ENCODE measurements at places on chromosomes 7 and 10.

- DNase-seq, result no peak
Observed at GRCh38 chr7:124655990-124656389, 109.6 kb downstream of the GPR37 start.

- DNase-seq, result no peak
Observed at GRCh38 chr10:58177362-58177947, 90.2 kb downstream of the IPMK start.

GRCh38 chr7:47988496-47989386, 9.3 kb upstream of the HUS1 start:
- DNase-seq, result no peak

DNA sequence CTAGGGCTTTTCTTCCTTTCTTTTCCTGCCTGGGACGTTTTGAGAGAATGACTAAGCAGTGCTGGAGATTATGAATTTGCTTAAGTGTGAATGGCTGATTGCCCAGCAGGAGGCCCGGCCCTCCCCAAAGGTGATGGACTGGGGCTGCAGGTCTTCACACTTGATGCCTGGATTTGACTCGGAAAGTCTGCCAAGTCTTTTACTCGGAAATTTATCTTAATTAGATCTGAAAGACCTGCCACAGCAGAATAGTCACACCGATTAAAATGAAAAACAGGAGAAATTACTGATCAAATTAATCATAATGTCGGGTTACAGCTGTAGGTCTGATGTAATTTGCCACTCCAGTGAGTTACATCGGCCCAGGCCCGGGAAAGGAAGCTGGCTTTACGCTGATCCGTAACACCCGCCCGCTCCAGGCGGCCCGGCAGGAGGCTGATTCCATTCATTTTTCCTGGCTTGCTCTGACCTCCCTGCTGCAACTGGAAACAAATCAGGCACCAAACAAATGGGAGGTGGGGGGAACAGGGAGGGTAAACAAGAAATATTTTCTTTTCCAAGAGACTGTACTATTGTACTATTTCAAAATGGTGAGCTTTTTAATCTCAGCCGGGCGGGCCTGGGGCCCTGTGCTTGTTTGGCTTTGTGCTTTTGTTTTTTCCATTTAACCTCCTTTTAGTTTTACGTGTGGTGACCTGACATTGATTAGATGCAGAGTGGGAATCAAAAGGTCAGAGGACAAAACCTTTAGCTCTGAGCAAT, 212.4 kb upstream of the YAE1 start:
- DNase-seq, result peak; percentile 81

DNA sequence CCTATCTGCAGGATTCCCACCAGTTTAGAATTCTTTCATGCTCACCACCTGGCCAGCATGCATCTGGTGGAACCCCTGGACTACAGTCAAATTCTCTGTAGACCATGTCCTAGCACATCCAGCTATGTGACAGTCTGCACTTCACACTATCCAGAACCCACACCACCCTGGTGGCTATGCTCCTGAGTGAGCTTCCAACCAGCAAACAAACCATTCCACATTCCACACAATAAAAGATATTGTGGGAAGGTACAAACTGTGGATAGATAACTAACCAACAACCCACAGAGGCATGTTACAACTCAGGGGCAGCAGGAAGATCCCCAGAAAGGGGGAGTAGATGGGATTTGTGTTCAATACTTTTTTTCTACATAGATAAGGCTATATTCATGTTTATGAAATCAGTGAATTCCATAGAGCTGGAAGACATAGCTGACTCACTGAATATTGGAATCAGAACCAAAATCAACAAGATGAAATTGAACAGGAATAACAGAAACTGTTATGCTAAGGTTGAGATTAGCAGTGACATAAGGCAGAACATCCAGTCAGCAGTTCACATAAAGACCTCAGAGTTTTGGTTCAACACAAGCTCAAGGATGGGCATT, 72.5 kb downstream of the LRRC17 start:
- DNase-seq, result no peak

- no peak for DNase-seq
Observed at GRCh38 chr7:18702071-18702829, 206.7 kb downstream of the HDAC9 start.

- no peak for DNase-seq
Observed at GRCh38 chr7:157502701-157503111, 165.9 kb downstream of the DNAJB6 start.

DNA sequence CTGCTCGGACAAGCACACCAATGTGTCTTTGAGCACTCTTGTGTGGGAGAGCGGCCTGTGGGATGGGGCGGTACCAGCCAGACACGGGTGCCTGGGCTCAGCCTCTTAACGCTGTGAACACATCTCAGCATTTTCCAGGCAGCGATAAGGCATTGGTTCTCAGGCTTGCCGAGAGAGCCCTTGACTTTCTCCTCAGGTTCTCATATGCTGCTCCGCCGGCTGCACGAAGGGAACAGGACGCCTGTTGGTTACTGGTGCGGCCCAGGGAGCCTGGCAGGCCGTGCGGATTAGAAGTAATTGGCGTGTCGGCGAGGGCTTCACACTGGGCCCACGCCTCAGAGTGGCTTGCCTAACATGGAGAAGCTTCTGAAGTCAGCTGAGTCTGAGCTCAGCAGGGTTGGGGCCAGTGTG, 456.7 kb upstream of the FOXK1 start:
- no peak for DNase-seq

- DNase-seq, result peak; percentile 22
Observed at GRCh38 chr10:6279540-6280267, 77.0 kb downstream of the PFKFB3 start.

DNA sequence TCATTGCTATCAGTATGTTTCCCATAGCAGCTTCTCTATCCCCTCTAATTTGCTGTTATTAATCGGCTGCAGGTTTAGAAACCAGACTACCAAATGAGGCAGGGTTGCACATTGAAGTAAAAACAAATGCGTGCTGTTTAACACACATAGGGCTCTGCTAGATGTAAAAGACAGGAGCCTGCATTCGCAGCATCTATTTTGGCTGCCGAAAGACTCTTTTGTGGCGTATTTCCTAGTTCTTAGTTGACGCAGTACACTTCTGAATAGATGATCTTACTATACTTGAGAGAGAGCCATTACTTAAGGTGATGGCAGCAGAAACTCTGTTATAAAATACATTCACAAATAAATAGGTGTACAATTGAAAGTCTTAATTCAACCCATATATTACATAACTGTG, 21.4 kb downstream of the SGCE start:
- no peak for DNase-seq

GRCh38 chr10:25959540-25960232, 25.7 kb downstream of the MYO3A start:
- DNase-seq, result no peak

GRCh38 chr7:50655490-50655889, 90.3 kb upstream of the DDC start:
- DNase-seq, result no peak

DNA sequence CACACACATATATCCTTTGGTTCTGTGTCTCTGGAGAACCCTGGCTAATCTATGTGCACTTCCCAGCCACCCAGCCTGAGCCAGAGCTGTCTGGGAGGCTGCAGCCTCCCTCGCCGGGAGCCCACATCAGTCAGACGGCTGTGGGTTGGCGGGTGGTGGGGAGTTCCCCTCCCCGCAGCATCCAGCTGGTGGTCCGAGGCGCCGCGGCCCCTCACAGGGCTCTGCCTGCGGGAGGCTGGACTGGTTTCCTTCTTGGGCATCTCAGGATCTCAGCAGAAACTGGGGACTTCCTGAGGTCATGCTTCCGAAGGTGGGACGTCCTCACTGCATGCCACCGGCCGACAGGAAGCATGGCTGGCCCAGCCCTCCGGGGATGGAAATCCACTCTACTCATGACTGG, 22.0 kb upstream of the PSMG3 start:
- no peak for DNase-seq

GRCh38 chr7:75772081-75773077, at the start of gene CCL26:
Gene CCL26, minus strand, starts transcription at chr7:75772211. Its CDS starts 35 bp downstream, at chr7:75772176.
- DNase-seq, result peak; percentile 62

- no peak for DNase-seq
Observed at GRCh38 chr7:30471205-30471604, 7.4 kb downstream of the NOD1 start.

DNA sequence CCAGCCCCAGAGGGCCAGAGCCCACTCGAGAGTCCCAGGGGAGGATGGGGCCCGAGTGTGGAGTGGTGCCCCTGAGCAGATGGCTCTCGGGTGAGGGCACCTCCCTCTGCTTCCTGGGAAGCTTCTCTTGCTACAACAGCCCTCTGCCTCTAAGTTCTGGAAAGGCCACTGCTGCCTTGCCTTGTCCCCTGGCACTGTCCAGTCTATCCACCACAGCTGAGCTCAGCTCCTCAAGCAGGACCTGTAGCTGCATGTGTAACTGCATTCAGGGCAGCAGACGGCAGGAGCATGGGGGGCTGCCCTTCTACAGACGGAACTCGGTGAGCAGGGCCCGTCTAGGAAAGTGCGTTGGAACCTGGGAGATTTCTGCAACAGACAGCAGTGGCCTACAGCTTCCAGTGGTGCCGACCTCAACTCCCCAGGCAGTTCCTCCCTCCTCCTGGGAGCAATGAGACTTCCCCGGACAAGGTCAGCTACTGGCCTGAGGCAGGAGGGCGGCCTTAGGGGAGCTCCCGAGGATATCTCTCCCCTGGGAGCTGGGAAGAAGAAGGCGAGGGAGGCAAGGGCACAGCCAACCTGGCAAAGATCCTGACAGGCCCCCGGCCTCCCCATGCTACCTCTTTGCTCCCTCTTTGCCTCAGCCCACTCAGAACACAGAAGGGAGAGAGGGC, 88.5 kb downstream of the DLG5 start:
- DNase-seq, result no peak

DNA sequence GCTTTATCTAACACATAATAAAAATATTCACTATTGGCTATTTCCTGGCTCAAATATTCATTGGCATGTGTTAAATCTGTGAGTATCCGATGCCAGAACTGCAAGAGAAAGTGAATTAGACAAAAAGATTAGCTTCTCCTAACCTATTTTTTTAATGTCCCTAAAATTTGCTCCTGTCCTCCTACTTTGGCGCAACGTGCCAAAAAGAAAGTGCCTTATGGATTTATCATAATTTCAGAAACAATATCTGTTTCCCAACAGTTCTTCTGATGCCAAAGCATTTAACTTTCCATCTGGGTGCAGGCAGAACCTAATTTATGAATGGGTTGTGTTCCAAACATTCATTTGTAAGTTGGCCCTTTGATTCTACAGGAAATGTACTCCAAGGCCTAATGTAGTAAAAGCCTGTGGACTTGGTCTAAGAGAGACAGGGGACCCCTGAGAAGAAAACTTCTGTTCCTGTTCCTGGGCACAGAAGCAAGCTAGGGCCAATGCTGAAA, 15.4 kb downstream of the PIP4K2A start:
- DNase-seq, result no peak

DNA sequence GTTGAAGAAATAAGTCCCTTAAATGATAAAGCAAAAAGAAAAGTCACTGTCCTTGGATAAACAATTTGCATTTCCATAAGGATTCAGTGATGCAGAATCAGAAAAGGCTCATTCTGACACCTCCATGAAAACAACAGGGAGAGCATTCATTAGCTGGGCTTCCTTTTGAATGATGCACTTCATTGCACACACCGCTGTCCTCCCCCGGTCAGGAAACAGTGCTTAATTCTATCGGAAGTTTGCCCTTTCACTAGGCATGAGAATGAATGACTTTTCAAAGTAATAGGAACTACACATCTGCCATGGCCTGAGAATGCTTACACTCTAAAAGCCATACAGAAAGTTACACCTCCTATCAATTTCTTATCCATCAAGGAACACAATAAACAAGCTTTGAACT, 4.2 kb downstream of the PCDH15 start:
- no peak for DNase-seq

DNA sequence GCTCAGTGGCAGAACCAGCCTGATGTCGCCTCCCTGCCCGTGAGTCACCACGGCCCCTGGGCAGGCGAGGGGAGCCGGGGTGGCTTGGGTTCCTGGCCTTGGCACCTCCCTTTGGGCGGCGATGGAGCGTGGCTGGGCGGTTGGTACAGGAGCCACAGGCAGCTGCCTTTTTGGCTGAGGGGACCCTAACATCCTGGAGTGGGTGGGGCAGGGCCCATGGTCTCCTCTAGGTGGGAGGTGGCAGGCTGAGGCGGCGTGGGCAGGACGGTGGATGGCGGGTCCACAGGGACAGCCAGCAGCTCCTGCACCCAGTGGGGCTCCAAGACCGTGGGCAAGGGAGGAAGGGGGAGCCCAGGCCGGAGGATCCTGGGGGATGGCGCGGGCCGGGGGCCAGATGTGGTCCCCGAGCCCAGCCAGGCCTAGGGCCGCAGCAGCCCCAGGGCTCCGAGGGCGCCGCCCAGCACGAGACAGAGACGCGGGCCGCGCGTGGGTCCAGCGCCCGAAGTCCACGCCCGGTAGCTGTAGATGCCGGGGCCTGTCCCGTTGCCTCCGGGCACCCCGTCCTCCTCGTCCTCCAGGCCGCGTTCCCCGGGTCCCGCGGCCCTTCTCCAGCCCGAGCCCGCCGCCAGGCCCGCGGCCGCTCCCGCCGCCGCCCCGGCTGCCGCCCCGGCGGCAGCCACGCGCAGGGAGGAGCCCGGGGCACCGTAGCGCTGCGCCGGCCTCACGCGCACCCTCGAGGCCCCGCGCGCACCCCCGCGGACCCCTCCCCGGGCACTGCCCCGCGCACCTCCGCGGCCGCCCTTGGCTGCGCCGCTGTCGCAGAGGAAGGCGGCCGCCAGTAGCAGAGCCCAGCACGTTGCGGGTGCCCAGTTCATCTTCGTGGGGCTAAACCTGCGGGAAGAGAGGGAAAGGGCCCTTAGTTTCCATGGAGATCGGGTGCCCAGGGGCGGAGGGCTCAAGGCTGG, 1.3 kb downstream of the SPRN start:
- no peak for DNase-seq

GRCh38 chr7:146656988-146657387, 540.4 kb downstream of the CNTNAP2 start:
- no peak for DNase-seq

GRCh38 chr10:119403921-119404320, 138.6 kb downstream of the RGS10 start:
- DNase-seq, result no peak

DNA sequence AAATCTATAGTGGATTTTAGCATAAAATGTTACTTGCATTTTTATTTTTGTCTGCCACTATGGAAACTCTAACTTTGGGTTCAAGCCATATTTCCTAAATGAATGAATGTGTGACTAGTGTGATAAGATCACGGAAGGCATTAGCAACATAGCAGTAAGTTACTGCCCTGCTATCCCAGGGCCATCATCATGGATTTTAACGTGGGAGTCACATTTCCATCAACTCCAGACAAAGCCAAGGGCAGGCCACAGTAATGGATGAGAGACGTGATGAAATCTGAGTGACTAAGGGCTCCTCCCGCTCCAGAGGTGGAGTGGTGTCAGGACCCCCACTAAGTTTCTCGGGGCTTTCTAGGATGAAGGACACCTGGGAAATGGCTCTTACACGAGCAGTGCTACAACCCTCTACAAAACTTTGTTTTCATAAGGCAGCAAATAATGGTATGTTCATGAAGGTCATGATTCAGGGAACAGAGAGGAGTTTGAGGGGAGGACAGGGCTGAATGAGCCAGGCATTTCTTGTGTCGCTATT, 34.3 kb downstream of the C10orf120 start:
- DNase-seq, result no peak

DNA sequence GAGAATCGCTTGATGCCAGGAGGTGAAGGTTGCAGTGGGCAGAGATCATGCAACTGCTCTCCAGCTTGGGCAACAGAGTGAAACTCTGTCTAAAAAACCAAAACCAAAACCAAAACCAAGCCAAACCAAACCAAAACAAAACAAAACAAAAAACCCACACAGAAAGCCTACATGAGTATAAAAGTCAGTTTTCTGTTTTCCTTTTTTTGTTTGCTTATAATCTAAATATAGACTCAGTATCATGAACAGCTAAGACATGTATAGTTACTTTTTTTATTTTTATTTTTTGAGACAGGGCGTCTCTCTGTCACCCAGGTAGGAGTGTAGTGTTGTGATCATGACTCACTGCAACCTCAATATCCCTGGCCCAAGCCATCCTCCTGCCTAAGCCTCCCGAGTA, 16.8 kb upstream of the MTPN start:
- no peak for DNase-seq

Measured in astrocyte of the cerebellum (primary cell).